NCI-H345 (cell line): ENCODE measurements at places on chromosomes 3 and 15.

- DNase-seq: no peak
Observed at GRCh38 chr15:97126553-97127233, 796.2 kb downstream of the NR2F2 start.

GRCh38 chr3:39052583-39052982 is 767 bp downstream of the WDR48 start:
- DNase-seq: no peak

- no peak for DNase-seq
Observed at GRCh38 chr3:122979211-122979610, 48.4 kb downstream of the SEMA5B start.

DNA sequence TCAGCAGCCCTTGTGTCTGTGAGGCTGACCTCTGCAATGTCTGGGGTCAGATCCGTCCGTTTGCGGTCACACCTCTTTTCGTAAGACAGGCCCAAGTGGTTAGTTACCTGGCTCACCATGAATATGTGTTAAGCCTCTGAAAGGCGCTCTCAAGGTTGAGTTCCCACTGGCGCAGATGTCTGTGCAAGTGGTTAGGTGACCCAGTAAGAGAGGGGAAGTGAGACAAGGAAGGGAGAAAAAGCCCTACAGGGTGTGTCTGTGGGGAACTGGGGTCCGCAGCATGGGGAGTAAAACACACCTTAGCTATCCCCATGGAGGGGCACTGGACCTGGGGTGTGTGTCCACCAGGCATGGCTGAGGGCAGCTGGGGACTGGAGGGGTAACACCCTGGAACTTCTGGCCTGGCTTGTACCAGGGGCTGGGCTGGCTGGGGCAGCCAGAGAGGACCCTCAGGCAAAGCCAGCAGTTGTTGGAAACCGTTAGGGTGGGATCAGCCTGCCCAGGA is 391.6 kb upstream of the PROK2 start:
- no peak for DNase-seq

DNA sequence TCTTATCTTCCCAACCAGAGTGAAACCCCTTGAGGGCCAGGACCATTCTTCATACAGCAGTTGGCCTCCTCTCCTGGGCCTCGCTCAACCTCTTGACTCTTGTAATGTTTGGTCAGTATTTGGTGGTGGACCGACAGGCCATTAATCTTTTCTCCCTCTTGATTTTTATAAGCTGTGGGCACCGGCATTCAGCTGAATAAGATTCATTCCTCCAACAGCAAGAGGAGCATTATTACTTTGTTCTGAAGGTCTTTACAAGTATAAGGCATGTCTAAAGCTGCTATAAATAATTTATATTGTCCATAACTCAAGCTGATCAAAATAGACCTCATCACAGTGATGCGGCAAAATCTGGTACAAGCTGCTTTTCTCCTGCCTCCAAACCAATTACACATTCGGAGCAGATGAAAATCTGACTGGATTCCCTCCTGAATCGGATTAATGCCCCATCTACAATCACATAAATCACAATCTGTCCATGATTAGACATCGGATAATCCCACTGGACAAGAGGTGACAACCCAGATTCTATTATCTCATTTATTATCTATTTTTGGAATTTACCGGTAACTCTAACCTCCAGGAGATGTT is 8.4 kb upstream of the ISL2 start:
- DNase-seq: no peak

DNA sequence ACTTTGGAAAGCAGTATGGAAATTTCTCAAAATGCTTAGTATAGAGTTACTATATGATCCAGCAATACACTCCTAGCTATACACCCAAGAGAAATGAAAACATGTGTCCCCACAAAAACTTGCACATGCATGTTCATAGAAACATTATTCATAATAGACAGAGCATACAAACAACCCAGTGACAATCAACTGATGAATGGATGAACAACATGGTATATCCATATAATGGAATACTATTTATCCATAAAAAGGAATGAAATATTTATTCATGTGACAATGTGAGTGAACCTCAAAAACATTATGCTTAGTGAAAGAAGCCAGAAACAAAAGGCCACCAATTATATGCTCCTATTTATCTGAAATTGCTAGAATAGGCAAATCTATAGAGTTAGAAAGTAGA is 6.7 kb downstream of the MYH15 start:
- no peak for DNase-seq

- DNase-seq: no peak
Observed at GRCh38 chr15:72141171-72142084, 23.2 kb downstream of the SENP8 start.

GRCh38 chr3:182729903-182730674 is 63.2 kb upstream of the ATP11B start:
- no peak for DNase-seq
